C1 segment of cervical spinal cord (tissue), 14 donors: ENCODE measurements at places on chromosomes 4 and X.

DNA sequence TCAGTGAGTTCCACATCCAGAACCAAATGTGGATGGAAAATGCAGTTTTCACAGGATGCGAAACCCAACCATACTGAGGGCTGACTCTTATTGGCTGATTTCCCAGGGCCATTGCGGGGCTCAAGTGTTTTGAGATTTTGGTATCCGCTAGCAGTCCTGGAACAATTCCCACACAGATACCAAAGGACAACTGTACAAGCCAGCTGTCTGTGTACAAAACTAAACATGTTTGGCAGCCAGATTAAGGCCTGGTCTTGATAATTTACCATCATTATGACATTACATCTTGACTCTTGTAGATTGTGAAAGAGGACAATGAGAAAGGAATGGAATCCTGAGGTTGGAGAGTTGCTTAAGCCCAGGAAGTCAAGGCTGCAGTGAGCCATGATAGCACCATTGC, 121.9 kb downstream of the DKK2 start:
- DNase-seq: no peak

- no peak for DNase-seq
These were observed 40.3 kb upstream of the CENPU start for GRCh38 chr4:184774152-184774551.

GRCh38 chrX:51053741-51054140, 143.2 kb downstream of the BMP15 start:
- DNase-seq: no peak

- no peak for DNase-seq
These were observed 48.3 kb downstream of the MTHFD2L start for GRCh38 chr4:74206088-74206825.

DNA sequence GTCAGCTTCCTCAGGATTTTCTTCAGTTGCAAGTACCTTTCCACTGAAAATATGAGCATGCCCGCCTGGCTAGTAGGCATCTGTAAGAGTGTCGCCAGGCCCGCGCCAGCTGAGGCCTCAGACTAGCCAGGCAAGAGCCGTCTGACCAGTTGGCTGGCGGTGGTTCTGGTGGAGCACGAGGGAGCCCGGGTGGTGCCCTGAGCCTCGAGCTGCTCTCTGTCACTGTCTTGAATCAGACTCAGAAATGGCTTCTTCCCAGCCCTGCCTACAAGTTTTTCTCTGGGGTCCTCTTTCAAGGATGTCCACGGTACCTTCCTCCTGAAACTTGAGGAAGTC, 11.9 kb downstream of the GRPEL1 start:
- no peak for DNase-seq

GRCh38 chrX:108412783-108413182, 25.4 kb downstream of the COL4A6 start:
- no peak for DNase-seq

- DNase-seq: no peak
These were observed 68.2 kb downstream of the HEPH start for GRCh38 chrX:66232296-66232695.

DNA sequence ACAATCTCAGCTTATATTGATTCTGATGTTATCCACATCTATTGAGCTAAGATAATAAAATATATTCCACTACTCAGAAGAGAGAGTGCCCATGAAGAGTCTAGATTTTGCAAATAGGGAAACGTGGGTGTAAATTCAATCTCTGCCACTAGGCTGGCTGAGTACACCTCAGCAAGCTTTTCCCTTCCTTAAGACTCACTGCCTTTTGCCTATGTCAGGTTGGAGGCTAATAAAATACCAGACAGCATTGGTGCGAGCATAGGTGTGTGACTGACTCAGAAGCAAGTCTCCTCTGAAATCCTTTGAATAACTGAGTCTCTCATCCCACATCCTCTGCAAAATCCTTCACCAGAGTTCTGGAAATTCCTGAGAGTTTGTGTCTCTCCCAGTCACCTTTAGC, 405.4 kb upstream of the CPEB2 start:
- DNase-seq: no peak

- DNase-seq: no peak
These were observed 175.0 kb upstream of the BCOR start for GRCh38 chrX:40272776-40273175.

DNA sequence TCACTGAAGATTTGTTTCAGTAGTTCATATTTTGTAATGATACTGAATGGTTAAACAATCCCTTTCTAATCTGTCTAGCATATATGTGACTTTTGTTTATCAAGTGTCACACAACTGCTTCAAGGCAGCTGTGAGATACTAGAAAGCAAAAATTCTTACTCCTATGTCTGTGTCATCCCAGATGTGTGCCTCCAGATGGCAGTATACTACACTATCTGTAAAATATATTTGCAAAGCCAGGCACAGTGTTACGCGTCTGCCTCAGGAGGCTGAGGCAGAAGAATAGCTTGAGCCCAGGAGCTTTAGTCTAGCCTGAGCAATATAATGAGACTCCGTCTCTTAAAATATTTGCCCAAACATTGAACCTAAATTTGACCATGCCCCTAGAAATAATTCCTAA, 4.0 kb downstream of the NUDT10 start:
- no peak for DNase-seq

DNA sequence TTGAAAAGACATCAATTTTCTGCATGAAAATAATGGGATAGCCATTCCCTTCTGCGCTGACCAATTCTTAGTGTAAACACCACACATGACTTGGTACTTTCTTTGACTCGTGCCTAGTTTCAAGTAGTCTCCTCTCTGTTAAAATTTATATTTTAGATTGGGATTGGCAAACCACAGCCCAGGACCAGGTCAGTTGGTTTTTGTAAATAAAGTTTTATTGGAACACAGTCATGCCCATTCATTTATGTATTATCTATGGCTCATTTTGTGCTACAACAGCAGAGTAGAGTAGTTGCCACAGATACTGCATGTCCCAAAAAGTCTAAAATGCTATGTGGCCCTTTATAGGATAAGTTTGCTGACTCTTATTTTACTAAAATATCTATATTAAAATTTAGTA, 46.7 kb downstream of the BMX start:
- DNase-seq: no peak

- no peak for DNase-seq
These were observed 56.8 kb downstream of the TRPC5 start for GRCh38 chrX:112025753-112026152.

GRCh38 chr4:89492581-89493071, 185.0 kb upstream of the GPRIN3 start:
- DNase-seq: no peak

DNA sequence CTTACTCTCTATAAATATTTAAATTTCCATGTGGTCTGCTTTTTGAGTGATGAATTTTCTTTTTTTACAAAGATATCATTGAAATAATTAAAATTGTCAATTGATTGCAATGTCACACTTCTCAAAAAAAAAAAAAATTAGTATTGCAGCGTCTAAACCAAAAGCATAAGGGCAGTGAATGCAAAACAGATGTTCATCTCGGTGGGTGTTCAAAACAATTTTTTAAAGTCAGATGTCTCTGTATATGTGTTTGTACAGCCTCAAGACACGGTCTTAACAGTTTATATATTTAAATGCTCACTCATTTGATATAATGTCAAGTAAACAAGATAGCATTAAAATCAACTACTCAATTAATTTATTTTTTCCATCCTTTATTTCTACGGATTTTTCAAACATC, 52.3 kb downstream of the PALLD start:
- no peak for DNase-seq

DNA sequence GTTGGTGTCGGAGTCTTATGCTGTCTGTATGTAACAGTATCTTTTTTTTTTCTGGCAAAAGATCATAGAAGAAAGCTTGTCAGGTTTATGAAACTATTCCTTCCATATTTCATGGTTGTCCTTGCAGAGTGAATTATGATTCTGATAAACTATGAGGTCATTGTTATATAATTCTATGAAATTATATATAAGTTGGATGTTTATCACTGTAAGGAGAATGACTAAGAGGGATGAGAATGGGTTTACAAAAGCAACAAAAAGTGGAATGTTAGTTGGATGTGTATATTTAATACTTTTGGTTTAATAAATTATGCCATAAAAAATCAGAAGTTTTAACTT, 43.1 kb downstream of the RAPGEF2 start:
- no peak for DNase-seq

DNA sequence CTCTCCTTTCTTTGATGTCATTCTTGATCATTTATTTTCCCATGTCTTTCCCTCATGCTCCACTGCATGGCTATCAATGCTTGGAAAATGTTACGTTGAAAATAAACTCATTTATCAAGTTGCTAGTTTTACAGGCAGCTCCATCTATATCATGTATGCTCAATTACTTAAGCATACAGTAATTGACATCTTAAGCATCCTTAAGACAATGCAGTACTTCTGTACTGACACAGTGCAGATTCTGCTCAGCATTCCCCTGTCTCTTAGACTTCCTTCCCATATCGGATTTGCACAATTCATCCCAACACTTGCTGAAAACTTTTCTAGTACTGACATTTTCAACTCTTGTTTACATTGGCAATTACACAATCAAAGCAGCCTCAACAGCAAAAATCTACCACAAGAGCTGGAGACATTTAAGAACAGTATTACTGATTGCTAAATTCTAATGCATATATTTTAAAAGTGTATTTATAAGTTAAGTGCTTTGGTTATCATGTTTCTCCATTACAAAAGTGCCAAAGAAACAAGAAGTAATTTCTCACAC, 165.6 kb downstream of the ATP10D start:
- DNase-seq: no peak

DNA sequence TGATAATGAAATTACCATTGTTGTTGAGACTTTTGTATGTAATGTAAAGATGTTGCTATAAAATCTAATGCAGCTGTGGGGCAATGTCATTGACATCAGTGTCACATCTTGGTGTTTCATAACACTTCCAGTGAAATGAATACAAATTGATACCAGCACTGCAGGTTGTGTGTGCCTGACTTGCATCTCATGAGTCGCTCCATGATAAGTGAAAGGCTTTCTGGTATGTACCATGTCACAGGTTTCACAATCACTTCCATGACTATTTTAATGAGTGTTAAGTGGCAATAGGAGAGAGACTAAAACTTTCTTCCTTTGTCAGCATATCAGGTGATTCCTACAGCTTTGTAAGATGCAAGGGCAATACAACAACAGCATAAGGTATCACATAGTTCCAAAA, 94.4 kb downstream of the ABCB7 start:
- no peak for DNase-seq

DNA sequence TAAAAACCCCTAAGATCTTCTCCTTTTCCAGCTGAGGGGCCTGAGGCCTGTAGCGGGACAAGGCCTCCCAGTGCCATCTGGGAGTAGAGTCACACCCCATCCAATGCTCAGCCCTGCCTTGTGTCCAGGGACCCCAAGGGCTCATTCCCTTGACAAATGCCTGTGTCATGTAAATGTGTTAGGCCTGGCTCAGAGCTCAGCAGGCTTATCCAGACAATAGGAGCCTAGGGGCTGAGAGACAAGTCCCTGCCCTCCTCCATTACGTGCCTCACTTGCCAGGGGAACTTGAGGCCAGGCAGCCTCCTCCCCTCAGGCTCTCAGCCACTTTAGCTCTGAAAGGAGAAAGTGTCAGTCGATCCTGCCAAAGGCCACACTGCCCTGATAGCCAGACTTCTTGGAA, 166.8 kb upstream of the MAMLD1 start:
- no peak for DNase-seq

DNA sequence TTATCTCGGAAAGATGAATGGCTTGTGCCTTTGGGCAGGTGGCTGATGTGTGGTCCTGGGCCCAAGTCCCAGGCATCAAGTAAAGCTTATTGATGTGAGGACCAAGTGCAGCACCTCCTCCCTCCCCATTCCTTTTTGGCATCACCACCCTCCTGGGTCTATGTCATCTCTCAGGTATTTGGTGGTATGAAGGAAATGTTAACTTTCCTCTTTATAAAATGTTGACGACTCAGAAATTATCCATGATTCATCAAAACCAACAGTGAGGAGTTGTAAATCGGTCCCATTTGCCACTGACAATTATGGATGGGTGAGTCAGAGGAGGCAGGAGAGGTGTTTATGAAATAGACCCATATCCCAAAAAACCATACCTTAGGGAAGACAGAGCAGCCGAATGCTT, 229.4 kb upstream of the GATB start:
- DNase-seq: no peak

GRCh38 chr4:71268166-71268565, 70.7 kb upstream of the SLC4A4 start:
- no peak for DNase-seq

GRCh38 chrX:101223226-101223625, 3.6 kb downstream of the DRP2 start:
- no peak for DNase-seq

GRCh38 chr4:48602222-48602621, 112.2 kb downstream of the ZAR1 start:
- DNase-seq: no peak

GRCh38 chr4:77156912-77157858, at the start of gene CCNG2:
Gene CCNG2, plus strand, starts transcription at chr4:77157207. Its CDS starts 1,326 bp downstream, at chr4:77158533.
- DNase-seq: peak; percentile 97

- no peak for DNase-seq
These were observed 842.6 kb downstream of the TECRL start for GRCh38 chr4:63566658-63567057.

DNA sequence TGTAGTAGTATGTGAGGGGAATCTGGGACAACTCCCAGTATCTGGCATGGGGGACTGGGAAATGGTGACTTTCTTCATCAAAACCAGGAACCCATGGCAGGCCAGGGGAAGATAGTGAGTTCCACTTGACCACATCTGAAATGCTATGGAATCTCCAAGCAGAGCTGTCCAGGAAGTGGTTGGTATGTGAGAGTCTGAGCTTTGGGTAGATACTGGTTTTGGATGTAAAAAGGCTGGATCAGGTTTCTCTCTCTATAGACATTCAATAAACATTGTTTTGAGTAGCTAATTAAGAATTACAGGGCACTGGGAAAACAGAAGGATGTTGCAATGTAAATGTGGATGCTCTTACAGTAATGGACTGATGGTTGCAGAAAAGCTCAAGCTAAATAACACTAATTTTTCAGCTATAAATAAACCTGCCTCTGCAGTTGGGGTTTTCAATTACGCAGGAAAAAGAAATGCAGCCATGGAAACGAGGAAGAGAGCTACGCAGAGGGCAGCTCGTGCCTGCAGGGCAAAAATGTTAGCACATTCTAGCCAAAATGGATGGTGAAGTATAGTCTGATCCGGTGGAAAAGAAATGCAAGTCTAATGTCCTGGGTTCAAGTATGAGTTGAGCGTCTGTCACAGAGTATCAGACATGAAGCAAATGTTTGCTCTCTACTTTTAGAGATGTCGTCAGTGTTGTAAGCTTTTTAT, 13.4 kb upstream of the CHRNA9 start:
- DNase-seq: no peak

DNA sequence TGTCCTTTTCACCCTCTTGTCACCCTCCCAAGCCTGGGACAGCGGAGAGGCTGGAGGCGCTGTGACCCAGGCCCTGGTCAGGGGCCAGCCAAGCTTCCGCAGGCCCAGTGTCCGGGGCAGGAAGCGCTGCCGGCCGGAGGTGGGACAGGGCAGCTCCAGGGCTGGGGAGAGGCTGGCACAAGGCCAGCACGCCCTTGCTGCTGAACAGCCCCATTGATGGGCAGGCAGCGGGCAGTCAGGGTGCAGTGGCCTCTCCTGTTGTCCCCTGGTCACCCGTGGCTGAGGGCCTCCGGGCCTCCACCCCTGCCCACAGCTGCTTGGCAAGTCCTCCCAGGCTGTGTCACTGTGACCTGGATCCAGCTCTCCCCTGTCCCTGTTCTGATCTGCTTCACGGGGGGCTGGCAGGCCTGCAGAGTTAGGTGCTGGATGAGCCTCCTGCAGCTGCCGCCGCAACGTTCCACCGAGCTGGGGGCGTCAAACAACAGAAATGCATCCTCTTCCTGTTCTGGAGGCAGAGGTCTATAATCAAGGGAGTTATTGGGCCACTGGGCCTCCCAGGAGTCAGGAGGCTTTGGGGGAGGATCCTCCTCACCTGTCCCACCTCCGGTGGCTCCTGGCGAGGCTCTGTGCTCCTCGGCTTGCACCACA, 107.9 kb downstream of the PSAPL1 start:
- DNase-seq: no peak

GRCh38 chrX:118231464-118231863, 114.4 kb upstream of the WDR44 start:
- no peak for DNase-seq
